ENCODE measurements at places on chromosomes 3 and 15.

- peak; percentile 35 for DNase-seq
Measured at GRCh38 chr3:28916713-28917499, 364.0 kb upstream of the RBMS3 start.

DNA sequence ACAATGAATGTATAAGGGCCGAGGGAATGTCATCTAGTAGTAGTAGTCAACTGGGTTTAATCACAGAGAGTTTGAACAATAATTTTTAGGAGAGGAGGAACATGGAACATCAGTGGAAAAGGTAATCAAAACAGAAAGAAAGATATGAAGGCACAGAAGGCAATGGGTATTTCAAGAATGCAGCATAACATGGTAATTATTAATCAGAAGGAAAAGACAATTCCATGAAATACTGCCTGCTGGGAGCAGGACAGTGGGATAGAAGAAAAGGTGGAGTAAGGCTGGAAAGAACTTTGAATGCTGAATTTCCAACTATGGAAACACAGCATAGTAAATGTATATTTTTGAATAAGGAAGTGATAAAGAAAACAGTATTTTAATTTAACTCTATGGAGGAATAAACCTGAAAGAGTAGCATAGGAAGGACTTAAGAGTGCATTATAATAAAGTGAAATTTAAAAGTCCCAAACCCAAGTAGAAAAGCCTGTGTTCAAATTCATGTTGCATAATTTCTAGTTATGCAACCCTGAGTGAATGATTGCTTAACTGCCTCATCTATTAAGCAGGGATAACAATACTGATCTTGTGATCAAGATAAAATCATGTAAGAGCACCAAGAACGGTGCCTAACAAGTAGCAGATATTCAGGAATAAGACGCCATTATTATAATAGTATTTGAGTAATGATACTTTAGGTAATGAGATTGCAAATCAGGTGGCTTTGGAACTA is 357.7 kb downstream of the TBC1D5 start:
- DNase-seq: no peak

DNA sequence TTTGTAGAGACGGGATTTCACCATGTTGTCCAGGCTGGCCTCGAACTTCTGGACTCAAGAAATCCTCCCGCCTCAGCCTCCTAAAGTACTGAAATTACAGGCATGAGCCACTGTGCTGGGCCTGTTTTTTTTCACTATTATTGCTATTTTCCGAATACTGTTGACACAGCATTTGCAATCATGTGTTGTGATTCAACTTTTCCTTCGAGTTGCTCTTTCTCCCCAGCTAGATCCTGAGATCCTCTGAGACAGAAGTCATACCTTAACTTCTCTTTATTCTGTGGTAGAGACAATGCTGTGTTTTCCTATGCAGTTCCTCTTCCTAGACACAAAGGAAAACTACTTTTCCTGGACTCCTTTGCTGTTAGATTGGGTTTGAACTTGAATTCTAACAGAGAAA is 46.4 kb upstream of the USP3 start:
- DNase-seq: no peak

- DNase-seq: no peak
Measured at GRCh38 chr15:70308011-70308734, 210.5 kb upstream of the TLE3 start.

DNA sequence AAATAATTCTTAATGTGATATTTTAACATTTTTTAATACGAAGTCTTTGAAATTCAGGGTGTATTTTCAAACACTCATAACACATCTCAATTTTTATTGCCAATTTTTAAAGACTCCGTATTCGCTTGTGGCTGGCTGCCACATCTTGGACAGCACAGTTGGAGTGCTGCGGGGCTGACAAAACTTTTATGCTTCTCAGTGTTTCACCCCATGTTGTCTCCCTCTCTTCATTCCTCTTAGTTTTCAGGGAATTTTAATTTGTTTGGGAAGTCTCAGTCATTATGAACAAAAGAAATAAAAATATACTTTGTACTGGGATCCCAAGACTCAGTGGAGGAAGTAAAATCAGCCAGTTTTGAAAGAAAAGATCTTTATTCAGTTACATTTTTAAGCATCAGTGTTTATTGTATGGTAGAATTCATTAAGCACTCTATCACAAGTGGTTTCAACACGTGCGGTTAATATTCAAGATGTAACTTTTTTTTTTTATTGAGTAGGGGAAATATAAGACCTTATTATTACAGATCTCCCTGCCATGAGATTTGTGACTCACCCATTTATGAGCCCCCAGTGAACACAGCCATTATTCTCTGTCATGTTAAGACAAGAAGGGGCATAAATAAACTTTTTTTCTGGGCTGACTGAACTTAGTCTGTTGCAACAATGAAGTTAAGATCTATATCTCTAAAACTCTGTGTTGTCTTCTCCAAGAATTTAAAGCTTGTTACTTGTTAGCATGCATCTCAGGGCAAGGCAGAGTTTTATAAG is 26.8 kb downstream of the KAT2B start:
- DNase-seq: no peak

- DNase-seq: peak; percentile 58
Measured at GRCh38 chr3:9696480-9697220, 7.0 kb upstream of the CPNE9 start.

DNA sequence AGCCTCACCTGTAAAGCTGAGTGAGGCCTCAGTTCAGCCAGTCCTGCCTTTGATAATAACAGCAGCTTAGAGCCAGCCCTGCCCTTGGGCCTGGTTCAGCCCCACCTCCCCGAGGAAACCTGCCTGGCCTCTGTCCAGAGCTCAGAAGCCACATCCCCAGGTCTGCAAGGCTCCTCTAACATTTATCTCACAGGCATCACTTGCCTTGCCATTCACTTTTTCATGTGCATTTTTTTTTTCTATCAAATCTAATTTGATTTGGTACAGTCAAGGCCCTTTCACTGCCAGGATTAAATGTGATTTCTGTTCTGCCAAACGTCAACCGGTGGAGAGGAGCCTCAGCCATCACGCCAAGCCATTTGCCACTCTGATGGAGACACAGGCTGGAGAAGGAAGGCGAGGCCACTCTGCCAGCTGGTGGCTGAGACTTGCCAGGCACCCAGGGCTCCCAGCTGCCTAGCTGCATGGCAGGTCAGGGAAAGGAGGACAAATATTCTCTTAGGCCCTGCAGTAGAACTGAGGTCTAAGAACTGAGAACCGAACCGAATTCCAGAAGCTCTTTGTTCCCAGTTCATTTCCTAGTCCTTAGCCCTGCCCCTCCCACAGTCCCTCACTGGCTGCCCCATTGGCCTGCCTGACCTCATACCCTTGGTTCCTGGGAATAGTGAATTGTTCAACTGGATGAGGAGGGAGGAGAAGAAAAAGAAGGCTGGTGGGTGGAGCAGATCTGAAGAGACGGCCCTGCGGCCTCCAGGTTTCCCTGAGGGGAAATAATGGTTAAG is 76.4 kb downstream of the SPSB4 start:
- no peak for DNase-seq

GRCh38 chr3:177835008-177835407 is 637.7 kb upstream of the TBL1XR1 start:
- DNase-seq: peak; percentile 91

DNA sequence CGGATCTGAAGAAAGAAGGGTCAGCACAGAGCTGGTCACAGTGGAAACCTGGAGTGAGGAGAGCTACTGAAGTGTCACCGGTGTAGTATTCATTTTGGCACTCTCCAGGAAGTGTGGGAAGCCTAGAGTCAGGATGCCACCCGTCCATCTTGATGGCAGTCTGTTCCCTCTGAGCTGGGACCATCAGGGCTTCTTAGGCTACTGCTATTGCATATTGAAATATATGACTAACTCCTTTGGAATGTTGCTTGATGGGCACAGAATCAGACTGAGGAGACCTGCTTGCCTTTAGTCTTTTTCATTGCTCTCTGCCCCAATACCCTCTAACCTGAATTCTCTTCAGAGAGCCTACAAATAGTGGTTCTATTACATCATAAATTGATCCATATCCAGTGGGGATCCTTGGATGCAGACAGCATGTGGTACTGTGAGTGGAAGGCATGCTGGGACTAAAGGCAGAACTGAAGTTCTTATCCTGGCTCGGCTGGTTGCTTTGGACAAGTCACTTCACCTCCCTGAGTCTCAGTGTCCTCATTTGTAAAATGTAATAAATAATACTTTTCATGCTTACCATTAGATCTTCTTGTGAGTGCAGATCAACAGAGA is 143.5 kb downstream of the PDE8A start:
- DNase-seq: no peak

DNA sequence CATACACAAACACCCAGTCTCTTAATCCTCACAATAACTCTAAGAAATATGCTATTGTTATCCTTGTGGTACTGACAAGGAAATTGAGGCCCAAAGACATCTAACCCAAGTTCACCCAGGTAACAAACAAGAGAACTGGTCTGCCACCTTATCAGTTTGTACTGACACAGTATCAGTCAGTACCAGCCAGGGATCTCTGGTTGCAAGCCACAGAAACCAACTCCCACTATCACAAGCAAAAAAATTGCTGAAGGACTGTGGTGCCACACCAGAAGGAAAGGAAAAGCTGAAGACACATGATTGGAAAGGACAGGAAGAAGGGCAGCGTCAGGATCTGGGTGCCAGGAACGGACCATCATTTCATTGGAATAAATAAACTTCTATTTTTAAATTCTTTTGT is 63.8 kb upstream of the GLCE start:
- no peak for DNase-seq

- DNase-seq: no peak
Measured at GRCh38 chr3:16476636-16477035, 36.9 kb downstream of the RFTN1 start.

GRCh38 chr3:107962037-107962436 is 128.8 kb downstream of the CD47 start:
- DNase-seq: no peak

GRCh38 chr3:195036574-195036973 is 234.4 kb downstream of the XXYLT1 start:
- DNase-seq: no peak

DNA sequence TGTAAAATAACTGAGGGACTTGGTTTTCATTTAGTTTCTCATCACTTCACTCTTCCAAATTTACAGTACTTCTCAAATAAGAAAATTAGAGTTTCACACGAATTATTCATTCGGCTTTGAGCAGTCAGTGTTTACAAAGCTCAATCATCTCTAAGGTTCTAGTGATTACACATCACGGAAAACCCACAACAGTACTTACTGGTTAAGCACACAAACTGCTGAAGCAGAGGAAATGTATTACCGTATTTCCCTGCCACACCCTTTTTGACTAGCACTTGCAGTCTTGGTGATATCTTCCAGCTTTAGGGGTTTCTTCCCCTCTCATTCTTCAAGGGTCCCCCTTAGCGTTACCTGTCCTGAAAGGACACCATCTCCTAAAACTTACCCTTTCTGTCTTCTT is 164.8 kb upstream of the CDIN1 start:
- no peak for DNase-seq

GRCh38 chr15:69056365-69056764 is 41.9 kb downstream of the NOX5 start:
- peak; percentile 38 for DNase-seq

DNA sequence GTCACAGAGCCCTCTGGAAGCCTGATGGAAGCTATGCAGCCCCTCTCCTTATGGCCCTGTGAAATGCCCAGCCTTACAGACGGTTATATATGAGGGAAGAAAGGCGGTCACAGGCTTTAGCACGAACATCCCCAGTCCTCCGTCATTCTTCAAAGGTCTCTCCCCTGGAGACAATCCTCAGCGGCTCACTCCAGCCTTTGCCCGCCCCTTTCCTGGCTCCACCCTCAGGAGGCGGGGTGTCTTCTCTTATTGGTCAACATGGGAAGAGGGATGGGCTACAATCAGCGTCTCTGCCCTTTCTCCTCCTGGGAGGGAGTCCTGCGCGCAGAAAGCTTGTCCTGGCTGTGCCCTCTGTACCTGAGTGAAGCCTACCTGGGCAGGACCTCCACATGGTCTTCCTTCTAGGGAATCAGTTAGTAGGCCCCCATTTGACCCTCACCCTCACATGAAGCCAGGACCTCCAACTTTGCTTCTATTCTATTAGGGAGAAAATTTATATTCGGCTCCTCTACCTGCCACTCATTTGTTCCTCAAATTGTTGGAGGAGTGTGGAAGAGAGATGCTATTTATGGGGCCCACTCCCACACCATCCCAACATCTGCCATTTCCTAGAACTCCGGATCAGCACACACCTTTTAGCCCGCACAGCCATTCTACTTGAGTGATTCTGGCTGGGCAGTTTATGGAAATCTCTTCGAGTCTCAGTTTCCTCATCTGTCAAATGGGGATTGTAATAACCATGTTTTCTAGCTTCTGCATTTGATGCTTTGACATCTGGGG is 112.9 kb upstream of the SLC6A11 start:
- peak; percentile 82 for DNase-seq

- DNase-seq: no peak
Measured at GRCh38 chr15:67831363-67831762, 6.1 kb downstream of the SKOR1 start.

GRCh38 chr15:92650256-92650655 is 5.3 kb downstream of the FAM174B start:
- peak; percentile 84 for DNase-seq

- DNase-seq: no peak
Measured at GRCh38 chr3:39166134-39166710, 12.8 kb upstream of the CSRNP1 start.

GRCh38 chr3:23830869-23831484 is 25.2 kb downstream of the UBE2E1 start:
- DNase-seq: no peak

DNA sequence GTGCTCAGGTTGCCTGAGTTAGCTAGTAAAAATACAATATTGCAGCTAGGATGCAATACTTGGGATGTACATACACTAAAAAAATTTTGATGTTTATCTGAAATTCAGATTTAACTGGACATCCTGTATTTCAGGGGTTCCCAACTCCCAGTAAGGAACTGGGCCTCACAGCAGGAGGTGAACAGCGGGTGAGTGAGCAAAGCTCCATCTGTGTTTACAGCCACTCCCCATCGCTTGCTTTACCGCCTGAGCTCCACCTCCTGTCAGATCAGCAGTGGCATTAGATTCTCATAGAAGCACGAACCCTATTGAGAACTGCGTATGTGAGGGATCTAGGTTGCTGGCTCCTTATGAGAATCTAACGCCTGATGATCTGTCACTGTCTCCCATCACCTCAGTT is 285.1 kb upstream of the PROK2 start:
- peak; percentile 35 for DNase-seq

DNA sequence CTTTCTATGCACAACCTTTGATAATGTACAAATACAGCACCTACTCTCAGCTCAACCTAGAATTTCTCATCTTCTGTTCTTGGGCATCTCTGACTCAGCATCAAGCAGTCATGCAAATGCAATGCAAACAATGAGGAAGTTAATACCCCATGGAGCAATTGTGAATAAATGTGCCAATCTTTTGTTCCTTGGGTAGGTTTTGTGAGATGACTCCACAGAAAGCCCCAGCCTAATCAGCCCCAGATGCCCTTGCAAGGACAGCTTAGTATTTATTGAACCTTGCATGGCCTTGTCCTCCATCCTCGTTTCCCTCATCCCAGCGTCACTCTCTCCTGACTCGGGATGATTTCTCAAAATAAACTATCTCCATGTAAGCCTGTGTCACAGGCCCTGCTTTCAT is 494.7 kb upstream of the NECTIN3 start:
- DNase-seq: no peak

- DNase-seq: peak; percentile 46
Measured at GRCh38 chr15:89888214-89888804, 5.5 kb downstream of the AP3S2 start.

- DNase-seq: no peak
Measured at GRCh38 chr15:29792426-29793159, 29.7 kb downstream of the TJP1 start.

- DNase-seq: no peak
Measured at GRCh38 chr3:42659451-42660130, 6.1 kb downstream of the ZBTB47 start.

GRCh38 chr3:187211532-187212195 is 14.4 kb downstream of the RTP1 start:
- no peak for DNase-seq

All from WERI-Rb-1 (cell line).